Calu3 (cell line): ENCODE measurements at places on chromosomes 3 and 15. TPM values are rescaled to one million over a fixed set of nuclear protein-coding genes. Genes with fewer than 3 reads are reported as not detected.

DNA sequence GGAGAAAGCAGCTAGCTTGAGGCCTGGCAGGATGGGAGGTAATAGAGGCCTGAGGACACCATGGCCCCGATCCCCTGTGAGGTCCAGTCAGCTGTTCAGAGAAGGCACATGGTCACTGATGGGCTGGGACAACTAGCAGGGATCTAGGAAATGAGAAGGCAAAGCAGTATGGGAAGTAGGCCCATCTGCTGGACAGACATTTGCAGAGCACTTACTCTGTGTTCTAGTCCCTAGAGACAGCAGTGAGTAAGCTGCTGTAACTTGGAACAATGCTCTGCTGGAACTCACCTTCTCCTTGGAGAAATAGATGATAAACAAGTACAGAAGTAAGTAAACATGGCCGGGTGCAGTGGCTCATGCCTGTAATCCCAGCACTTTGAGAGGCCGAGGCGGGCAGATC, 7.1 kb downstream of the ECE2 start:
- no peak overlapping the region for H3K4me3 ChIP-seq
- no peaks in the 10 kb centered on the region for H3K36me3 ChIP-seq
- peaks cover 96% of the 10 kb centered on the region for H3K27me3 ChIP-seq
- H3K4me1 ChIP-seq: no peaks in the 10 kb centered on the region
- no peak overlapping the region for H3K27ac ChIP-seq

DNA sequence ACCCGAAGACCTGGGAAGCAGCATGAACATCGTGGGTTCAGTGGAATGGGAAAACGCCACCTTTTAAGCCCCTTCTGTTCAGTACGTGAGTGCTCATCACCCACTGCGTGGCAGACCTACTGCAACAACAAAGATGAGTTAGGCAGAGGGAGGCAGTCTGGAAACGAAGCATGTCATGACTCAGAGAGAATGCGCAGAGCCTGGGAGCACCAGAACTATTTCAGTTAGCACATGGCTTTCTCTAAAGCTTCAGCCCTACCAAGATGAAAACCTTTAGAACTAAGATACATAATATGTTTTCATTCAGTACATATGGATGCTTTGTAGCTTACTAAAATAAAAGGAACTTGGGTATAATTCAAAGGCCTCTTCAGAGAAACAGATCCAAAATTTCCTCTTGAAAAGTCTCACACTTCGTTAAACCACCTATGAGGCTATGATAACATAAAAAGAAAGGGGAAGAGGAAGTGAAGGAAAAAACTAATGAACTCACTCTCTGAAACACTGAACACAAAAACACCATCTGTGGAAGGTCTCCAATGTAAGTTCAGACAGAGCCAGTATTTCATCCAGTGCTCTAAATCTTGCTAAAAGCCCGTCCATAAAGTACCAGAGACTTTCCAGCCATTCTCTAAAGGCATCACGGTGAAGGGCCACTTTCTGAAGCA, 140.1 kb downstream of the OCA2 start:
- no peaks in the 10 kb centered on the region for H3K27me3 ChIP-seq
- no peak overlapping the region for H3K4me3 ChIP-seq
- H3K4me1 ChIP-seq: no peaks in the 10 kb centered on the region

DNA sequence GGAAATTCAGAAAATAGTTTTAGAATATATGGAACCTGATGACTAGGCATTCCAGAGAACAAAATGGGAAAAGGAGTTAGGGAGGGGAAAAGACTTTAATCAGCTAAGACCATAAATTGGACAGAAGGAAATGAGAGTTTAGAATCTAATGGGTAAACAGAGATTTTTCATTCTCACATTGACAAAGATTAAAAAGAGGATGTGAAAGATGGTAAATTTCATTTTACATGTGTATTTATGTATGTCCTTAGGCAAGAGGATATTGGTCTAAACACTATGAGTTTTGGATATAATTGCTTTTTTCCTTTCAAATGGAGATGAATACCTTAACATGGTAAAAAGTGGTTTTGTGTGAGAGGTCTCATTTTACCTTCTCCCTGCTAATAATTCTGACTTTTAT, 1021.9 kb downstream of the NSUN3 start:
- no peaks in the 10 kb centered on the region for H3K36me3 ChIP-seq
- no peaks in the 10 kb centered on the region for H3K27me3 ChIP-seq
- no peak overlapping the region for H3K4me3 ChIP-seq
- no peak overlapping the region for H3K27ac ChIP-seq
- H3K4me1 ChIP-seq: no peaks in the 10 kb centered on the region

DNA sequence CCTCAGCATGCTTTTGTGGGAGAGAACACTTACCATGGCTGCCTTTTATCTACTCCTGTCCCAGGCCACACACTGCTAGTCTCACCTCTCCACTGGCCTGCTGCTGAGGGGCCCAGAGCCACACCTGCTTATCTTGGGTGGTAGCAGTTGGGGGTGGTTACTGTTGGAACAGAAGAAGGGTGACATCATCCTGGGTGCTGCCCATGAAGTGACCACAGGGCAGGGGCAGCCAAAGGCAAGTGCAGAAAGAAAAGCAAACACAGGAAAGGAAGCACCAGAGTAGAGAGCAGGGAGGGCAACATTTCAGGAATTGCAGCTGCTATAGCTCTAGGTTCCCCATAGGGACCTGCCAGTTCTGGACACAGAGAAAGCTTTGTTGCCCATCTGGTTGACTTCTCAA, 345.2 kb downstream of the VPS13C start:
- no peak overlapping the region for H3K27ac ChIP-seq
- peaks cover 9% of the 10 kb centered on the region for H3K4me1 ChIP-seq
- H3K27me3 ChIP-seq: peaks cover 21% of the 10 kb centered on the region
- H3K4me3 ChIP-seq: no peak overlapping the region
- no peaks in the 10 kb centered on the region for H3K36me3 ChIP-seq

- no peak for DNase-seq
- no peak overlapping the region for H3K4me3 ChIP-seq
- no peaks in the 10 kb centered on the region for H3K36me3 ChIP-seq
- H3K4me1 ChIP-seq: peaks cover 8% of the 10 kb centered on the region
- no peak overlapping the region for H3K27ac ChIP-seq
These were observed 61.8 kb downstream of the CRTC3 start for GRCh38 chr15:90591524-90591923.

Gene CTDSPL2
- 27.7 and 38.0 TPM in 2 replicates for total RNA-seq

- DNase-seq: no peak
- no peak overlapping the region for H3K27ac ChIP-seq
- H3K4me1 ChIP-seq: peaks cover 8% of the 10 kb centered on the region
- no peaks in the 10 kb centered on the region for H3K36me3 ChIP-seq
- no peaks in the 10 kb centered on the region for H3K27me3 ChIP-seq
These were observed 1080.8 kb downstream of the TUSC7 start for GRCh38 chr3:117790235-117790987.

Gene TMC3
- total RNA-seq: not detected in 2 replicates

Gene ANO10
- 22.9 and 26.8 TPM in 2 replicates for total RNA-seq

Gene CLSTN2
- total RNA-seq: 0.07 TPM in 2 replicates

Gene ST6GAL1
- total RNA-seq: 14.4 and 20.4 TPM in 2 replicates

- peaks cover 20% of the 10 kb centered on the region for H3K27me3 ChIP-seq
- no peak overlapping the region for H3K4me3 ChIP-seq
- no peak for DNase-seq
- H3K36me3 ChIP-seq: no peaks in the 10 kb centered on the region
- H3K4me1 ChIP-seq: no peaks in the 10 kb centered on the region
- no peak overlapping the region for H3K27ac ChIP-seq
These were observed 40.9 kb upstream of the RYK start for GRCh38 chr3:134291319-134292254.

- no peaks in the 10 kb centered on the region for H3K4me1 ChIP-seq
These were observed 8.2 kb downstream of the ARPIN start for GRCh38 chr15:89904519-89904918.

Gene C3orf85
- total RNA-seq: not detected in 2 replicates

DNA sequence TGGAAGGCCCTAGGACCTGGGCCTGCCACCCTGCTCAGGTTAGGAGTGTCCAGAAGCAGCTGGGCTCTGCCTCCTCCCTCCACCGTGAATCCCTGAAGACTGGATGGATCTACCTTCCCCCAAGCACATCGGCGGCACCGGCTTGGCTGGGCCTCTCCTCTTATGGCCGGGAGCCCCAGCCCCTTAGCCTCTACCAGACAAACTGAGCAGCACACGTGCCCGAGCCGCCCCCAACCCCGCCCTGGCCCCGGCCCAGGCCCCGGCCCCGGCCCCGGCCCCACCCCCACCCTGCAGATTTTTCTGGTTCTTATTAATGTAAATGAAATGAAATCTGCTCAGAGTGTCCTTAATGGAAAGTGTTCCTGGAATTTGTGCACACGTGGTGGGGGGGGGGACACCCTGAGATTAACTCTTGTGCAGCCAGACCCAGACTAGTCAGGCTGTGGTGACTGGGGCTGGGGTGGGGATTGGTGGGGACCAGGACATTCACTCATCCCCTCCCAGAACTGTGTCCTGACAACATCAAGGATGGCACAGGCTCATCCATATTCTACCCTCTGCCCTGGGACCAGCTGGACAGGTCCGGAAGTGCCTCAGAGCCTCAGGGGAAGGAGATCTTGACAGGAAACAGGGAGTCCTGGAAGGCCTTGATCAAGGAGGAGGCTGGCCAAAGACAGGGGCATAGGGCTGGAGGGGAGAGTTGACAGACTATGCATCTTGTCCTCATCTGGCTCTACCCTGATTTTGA, 30.9 kb upstream of the SEMA3F start:
- DNase-seq: no peak
- H3K4me1 ChIP-seq: peaks cover 8% of the 10 kb centered on the region
- H3K4me3 ChIP-seq: no peak overlapping the region
- no peaks in the 10 kb centered on the region for H3K27me3 ChIP-seq
- H3K27ac ChIP-seq: peak overlapping the region; percentile 38
- peaks cover 38% of the 10 kb centered on the region for H3K36me3 ChIP-seq

Gene FOXL2NB
- 0.35 and 0.51 TPM in 2 replicates for total RNA-seq

DNA sequence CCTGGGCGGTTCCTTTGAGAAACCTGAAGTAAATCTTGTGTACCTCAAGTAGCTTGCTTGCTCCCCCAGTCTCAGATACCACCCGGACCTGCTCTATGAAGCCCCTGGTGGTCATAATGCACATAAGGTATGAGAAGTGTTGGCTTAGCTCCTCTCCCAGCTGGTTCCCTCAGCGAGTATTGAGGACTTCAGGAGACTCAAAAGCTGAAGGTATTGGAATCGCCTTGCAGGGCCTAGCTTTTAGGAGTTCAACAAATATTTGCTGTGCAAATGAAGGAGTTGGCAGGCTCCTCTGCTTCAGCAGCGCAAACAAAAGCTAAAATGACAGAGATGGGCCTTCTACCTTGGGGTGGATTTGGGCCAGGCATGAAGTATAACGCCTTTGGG, 1.7 kb downstream of the CMTM8 start:
- peaks cover 11% of the 10 kb centered on the region for H3K27me3 ChIP-seq
- no peak overlapping the region for H3K27ac ChIP-seq
- peaks cover 22% of the 10 kb centered on the region for H3K36me3 ChIP-seq
- peak overlapping the region; percentile 81 for H3K4me3 ChIP-seq
- H3K4me1 ChIP-seq: peaks cover 43% of the 10 kb centered on the region
- peak; percentile 49 for DNase-seq

- H3K4me1 ChIP-seq: no peaks in the 10 kb centered on the region
- H3K27ac ChIP-seq: no peak overlapping the region
- H3K4me3 ChIP-seq: no peak overlapping the region
- H3K27me3 ChIP-seq: peaks cover 62% of the 10 kb centered on the region
- H3K36me3 ChIP-seq: no peaks in the 10 kb centered on the region
- DNase-seq: no peak
These were observed 95.4 kb downstream of the ABHD5 start for GRCh38 chr3:43786102-43786501.

Gene ULK4
- total RNA-seq: 8.6 and 8.7 TPM in 2 replicates

DNA sequence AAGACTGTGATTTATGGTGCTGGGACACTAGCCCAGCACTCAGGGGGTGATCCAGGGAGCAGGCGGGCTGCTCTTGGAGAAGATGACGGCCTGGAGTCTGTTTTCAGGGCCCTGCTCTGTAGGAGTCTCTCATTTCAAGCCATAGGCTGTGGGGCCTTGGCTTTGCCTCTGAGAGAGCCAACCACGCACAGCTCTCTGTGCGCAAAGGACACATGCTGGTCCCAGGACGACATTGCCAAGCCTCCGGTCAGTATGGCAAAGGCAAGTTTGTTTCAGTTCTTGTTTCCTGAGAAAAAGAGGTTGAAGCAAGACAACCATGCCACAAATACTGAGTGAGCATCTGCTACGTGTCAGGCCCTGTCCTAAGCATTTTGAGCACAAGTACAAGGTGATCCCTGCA, 197.1 kb downstream of the EPHB1 start:
- H3K4me1 ChIP-seq: no peaks in the 10 kb centered on the region
- no peaks in the 10 kb centered on the region for H3K36me3 ChIP-seq
- H3K27me3 ChIP-seq: peaks cover 25% of the 10 kb centered on the region
- DNase-seq: no peak
